EH (cell line): ENCODE measurements at places on chromosomes 3 and 15.

DNA sequence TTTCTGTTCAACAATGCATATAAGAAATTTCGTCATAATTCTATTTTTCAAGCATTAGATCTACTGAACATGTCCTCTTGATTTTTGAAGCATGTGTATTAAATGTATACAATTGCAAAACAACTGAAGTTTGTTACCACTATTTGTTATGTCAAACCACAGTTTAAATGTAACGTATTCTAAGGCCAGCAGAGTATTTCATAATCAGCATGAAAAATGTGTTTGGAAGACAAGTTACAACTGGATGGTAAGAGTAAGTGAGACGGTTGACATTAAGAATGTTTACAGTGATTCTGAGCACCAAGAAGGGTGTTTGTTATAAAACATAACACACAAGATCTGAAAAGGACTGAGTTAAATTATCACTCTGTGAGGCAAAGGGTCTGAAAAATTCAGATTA lies 738.4 kb downstream of the PLOD2 start:
- no peak for DNase-seq

- no peak for DNase-seq
These were observed 23.1 kb upstream of the EIF4A2 start for GRCh38 chr3:186760141-186760833.

GRCh38 chr3:66428733-66429132 lies 72.1 kb downstream of the LRIG1 start:
- peak; percentile 98 for DNase-seq

DNA sequence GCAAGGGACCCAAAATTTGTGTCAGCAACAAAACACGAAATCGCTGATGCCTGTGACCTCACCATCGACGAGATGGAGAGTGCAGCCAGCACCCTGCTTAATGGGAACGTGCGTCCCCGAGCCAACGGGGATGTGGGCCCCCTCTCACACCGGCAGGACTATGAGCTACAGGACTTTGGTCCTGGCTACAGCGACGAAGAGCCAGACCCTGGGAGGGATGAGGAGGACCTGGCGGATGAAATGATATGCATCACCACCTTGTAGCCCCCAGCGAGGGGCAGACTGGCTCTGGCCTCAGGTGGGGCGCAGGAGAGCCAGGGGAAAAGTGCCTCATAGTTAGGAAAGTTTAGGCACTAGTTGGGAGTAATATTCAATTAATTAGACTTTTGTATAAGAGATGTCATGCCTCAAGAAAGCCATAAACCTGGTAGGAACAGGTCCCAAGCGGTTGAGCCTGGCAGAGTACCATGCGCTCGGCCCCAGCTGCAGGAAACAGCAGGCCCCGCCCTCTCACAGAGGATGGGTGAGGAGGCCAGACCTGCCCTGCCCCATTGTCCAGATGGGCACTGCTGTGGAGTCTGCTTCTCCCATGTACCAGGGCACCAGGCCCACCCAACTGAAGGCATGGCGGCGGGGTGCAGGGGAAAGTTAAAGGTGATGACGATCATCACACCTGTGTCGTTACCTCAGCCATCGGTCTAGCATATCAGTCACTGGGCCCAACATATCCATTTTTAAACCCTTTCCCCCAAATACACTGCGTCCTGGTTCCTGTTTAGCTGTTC lies 34.9 kb downstream of the CHDH start:
- no peak for DNase-seq

GRCh38 chr3:180250172-180250571 lies 213.4 kb upstream of the PEX5L start:
- no peak for DNase-seq
